ENCODE measurements at places on chromosomes 5 and 9. TPM values are rescaled to one million over a fixed set of nuclear protein-coding genes. Genes with fewer than 3 reads are reported as not detected.

DNA sequence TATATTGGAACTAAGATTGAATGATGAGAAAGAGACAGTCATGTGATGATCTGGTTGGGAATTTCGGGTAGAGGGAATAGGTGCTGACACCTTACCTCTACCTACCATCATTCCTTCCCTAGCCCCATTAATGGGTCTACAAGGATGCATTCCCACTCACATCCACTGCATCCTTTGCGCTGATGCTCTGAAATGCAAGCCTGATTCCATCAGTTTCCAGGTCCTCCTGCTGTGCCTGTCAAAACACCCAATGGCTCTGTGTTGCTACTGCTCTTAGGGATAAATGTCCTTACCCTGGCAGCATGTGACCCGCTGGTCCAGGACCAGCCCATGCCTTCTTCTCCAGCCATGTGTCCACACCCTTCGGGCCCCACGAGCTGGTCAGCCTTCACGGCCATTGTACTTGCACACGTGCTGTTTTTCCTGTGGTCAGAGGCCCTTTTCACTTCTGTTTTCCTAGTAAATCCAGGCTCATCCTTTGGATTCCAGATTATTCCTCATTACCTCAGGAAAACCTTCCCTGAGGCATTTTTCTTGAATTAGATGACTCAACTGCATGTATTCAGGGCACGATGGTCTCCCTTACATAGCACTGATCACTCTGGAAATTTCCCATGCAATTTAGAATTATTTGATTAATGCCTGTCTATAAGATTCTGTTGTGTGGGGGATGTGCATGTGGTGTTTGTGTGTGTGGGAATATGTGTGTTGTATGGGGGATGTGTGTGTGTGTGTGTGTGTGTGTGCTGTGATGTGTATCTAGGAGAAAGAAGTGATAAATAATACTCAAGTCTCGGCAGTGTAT is 185.0 kb downstream of the DIRAS2 start:
- no peak for DNase-seq

DNA sequence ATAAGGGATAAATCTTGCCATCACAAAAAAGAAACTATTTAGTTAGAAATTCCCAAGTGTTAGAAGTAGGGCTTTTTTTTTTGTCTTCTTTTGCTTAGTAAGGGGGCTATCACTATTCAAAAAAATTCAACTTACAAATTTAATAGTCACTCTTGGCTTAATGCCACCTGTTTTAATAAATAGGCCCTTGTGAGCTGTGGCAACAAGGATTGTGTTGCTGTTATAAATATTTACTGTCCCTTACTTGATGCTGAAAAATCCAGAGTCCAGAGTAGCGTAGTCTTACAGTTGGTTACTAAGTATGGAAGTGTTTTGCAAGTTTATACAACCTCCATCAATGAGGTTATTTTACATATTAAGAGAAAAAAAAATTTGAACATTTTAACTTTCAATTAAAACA is 21.4 kb upstream of the CEP78 start:
- no peak for DNase-seq

DNA sequence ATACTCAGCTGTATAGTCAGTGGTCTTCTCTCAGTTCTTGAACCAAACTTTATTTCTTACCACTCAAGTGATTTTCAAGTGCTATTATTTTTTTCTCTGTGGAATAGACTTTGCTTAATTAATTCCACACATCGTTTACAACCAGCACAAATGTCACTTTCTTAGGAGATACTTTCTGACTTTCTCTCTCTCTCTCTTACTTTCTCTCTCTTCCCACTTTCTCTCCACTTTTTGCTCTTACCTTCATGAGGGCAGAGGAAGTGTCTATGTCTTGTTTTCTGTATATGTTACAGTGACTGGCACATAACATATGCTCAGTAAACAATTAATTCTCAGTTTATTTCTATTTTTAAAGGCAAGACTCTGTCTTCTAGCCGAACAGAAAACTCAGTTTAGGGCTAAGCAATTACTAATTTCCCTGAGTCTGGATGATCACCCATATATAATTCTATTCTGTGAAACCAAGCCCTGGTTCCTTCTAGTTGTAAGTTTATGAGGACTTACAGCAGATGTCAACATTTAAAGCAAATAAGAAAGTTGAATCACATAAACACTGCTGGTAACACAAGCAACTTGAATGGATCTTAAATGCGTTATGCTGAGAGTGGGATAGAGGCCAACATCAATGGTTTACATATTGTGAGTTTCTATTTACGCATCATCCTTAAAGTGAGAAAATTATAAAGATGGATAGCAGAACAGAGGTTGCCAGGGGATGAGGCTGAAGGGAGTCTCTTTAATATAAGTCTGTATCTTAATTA is 791.4 kb downstream of the MTRR start:
- no peak for DNase-seq

- DNase-seq: no peak
Observed at GRCh38 chr5:32283539-32284377, 29.0 kb downstream of the MTMR12 start.

- DNase-seq: no peak
Observed at GRCh38 chr5:2996248-2996647, 244.8 kb upstream of the IRX2 start.

The EDIL3 gene
- 0.34 TPM for total RNA-seq

The FIBCD1 gene
- total RNA-seq: not detected

All from psoas muscle (tissue), 8 donors.